ENCODE measurements at places on chromosomes 5 and 9.

DNA sequence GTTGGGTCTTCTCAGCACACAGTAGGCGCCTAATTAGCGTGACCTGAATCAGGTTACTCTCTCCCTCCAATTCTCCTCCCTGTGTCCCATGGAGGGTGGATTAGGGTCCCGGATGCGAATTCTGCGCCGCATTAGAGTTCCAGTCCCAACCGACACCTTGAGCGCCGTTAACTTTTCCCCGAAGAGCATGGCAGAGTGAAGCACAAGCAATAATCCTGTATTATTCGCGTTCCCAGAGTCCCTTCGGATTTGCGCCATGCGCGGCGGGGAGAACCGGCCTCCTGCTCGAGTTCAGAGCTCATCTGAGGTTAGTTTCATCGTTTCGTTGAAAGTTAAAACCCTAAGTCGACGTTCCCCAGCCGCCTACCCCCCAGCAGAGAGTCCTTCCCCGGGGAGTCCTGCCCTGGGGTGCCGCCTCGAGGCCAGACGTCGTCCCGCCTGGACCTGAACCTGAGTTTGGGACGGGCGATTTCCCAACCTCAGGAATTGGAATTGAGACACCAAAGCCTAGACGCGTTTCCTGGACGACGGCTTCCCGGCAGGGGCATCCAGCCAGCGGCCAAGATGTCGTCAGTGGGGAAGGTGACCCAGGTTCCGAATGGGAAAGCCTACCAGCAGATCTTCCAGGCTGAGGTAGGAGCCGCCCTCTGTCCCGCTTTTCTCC is at the start of gene CCDC180:
Gene CCDC180 (plus strand): TSS at position 160 of the 664 bp plus-strand sequence. CDS start 405 bp downstream, at position 565.
- peak; percentile 10 for DNase-seq

DNA sequence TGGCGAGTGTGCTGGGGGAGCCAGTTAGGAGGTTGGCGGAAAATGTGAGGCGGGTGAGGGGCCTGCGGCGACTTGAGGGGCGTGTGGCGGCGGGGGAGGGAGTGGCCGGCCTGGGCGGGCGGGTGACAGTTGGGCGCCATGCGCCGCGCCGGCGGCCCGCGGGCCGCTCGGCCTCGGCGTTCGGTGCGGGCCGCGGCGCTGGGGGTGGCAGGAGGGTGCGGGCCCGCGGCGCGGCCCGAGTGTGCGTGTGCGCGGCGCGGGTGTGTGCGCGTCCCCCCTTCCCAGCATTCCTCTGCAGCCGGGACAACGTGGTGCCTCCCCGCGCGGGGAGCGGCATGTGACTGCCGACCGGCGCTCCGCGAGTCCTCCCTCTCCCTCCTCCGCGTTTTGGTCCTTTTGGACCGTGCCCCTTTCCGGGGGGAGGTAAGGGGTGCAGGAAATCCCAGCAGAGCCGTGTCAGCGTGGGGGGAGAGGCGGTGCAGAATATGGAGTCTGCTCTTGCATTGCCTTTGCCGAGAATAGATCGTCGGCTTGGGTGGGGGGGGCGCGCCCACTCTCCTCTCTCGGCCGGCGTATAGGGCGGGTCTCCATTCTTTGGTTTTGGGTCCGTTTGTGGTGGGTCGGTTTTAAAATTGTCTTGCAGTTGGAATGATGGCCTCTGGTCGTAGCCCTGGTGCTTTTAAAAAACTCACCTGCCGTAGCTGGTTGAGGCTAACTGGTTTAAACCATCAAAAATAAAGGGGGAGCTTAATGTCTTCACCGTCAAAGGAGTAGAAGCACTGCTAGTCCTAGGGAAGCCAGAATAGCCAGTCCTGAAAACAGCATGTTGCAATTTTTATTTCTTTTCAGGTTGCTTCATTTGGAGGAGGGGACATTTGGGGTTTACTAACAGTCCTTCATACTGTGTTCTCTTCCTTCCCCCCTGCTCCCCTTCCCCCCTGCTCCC is 2.0 kb downstream of the LARP1 start:
- peak; percentile 60 for DNase-seq

GRCh38 chr5:44385291-44385900 is 3.8 kb downstream of the FGF10 start:
- DNase-seq, result no peak

DNA sequence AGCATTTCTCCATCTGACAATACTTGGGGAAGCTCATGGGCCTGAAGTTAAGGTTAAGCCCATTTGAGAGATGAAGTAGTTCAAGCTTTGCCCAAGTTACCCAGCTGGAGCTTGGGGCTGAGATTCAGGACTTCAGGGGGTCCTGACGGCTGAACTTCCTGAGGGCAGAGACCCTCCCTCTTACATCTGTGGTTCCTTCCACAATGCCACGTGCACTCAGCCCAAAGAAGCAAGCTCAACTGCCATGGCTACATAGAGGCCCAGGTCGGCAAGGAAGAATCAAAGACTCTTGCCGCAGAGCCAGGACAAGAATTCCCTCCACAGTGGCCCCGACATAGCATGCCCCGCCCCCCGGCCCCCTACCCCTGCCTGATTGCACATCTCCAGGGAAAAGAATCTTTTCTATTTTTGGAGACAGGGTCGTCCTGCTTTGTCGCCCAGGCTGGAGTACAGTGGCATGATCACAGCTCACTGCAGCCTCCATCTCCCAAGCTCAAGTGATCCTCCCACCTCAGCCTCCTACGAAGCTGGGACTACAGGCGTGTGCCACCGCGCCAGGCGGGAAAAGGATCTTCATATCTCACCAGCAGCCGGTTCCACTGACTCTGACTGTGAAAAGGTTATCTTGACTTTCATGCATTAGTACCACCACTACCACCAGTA is 9.2 kb downstream of the PHF19 start:
- DNase-seq, result no peak

- no peak for DNase-seq
Measured at GRCh38 chr5:65588694-65589093, 25.6 kb downstream of the PPWD1 start.

DNA sequence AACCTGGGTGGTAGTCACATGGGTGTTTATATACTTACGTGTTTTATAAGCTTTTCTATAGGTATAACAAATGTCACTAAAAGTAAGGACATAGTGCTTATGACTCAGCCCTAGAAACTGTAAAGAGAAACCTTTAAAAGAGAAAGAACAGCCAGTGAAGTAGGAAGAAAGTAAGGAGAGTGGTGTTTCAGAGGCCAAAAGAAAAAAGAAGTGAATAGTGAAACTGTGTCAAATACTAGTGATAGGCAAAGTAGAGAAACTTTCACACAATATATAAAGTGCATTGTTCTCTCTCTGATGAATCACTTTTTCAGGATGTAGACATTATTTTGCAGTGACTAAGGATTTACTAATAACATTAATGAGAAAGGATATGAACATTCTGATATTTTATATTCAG is 74.2 kb upstream of the SUSD1 start:
- peak; percentile 43 for DNase-seq

GRCh38 chr9:129550199-129550839 is 70.6 kb downstream of the C9orf50 start:
- DNase-seq, result peak; percentile 72

DNA sequence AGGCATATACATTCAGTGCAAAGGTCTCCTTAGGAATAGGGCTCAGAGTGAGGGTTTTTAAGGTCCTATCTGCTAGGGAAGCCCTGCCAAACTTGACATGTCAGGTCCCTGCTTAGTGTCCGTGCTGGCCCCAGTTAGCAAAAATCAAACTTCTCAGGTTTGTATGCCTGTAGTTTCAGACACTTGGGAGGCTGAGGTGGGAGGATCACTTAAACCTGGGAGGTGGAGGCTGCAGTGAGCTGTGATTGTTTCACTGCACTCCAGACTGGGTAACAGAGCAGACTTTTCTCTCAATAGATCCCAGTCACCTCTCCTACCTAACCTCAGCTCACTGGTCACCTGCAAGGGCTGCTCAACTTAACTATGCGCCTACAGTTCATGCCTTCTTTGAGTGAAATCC is 18.7 kb upstream of the TMEM245 start:
- DNase-seq, result no peak

DNA sequence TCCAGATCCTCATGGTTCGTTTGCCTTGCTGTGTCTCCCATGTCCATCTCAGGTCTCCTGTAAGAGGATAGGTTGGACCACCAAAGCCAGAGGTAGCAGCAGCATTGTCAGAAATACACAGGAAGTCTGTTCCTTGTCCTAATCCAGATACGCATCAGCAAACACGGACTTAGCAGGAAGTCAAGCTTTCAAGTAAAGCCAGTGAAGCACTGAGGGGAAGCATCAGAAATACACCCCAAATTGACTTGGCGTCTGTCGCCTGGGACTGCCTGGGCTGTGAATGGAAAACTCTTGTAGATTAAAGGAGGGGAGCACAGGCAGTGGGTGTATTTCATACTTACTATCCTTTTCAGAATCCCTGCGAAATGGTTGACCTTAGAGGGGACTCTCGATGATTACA is 171.3 kb downstream of the PSAT1 start:
- no peak for DNase-seq

DNA sequence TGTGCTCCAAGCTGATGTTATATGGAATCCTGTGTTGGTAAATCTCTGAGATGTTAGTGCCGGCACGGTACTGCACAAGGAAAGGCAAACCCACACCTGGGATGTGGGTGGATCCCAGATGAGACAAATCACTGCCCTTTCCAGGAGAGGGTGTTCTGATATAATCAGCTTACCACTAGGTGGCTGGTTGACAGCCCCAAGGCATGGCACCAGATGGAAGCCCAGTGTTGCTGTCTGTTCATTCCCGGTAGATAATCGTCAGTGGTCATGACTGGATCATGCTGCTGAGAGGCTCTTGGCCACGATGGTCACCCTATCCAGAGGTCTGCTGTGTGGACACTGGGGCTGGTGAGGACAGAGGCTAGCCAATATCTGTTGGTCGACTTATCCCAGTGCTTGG is 184.0 kb downstream of the CACNA1B start:
- DNase-seq, result no peak

DNA sequence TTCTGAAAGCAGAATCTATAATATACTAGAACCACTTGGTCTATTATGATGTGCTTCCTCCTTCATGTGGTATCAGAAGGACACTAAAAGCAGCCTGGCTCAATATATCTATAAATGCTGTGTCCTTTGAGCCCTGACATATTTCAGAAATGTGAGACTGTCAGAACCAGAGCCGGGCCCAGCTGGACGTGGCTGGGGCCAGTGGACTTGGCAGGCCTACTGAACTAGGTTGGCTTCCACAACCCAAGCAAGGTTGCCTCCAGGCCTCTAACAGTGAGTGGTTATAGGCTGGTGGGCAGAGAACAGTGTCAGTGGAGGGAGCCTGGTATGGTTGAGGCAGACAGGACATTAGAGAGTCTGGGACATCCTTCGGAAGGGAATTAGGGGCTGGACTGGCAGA is 78.9 kb downstream of the GALNT10 start:
- no peak for DNase-seq

DNA sequence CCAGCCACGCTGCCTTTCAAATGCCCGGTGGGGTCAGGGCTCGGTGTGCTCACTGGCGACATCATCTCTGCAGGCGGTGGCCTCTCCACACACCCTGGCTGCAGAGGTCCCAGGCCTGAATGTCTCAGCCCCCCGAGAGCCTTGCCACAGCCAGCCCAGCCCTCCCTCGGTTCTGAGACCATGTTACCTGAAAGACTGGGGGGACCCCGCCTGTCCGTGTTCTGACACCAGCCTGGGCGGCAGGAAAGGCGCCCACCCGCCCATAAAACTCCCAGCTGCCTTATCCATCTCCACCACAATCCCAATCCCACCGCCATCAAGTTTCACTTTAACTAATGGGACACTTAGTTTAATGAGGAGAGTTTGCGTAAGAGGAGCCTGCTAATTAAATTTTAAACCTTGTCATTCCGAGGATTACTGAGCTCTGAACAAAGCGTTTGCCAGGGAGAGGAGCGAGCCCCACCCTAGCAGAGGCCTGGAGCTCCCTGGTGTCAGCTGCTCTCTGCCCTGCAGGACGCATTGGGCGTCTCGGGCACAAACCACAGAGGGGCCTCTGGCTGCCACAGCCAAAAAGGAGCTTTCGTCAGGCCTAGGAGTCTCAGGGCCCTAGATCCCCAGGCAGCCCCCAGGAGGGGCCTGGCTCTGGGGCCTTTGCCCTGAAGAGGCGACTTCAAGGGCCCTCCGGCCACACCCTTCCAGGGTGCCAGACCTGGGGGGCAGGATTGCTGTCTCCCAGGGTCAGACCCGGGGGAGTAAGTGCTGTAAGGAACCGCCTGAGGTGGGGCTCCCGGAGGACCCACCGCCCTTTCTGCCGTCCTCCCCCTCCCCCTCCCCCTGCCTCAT is 15.3 kb downstream of the LHX3 start:
- no peak for DNase-seq

GRCh38 chr9:27247756-27248155 is 49.2 kb downstream of the EQTN start:
- DNase-seq, result peak; percentile 57
